ENCODE measurements at places on chromosomes 3 and 15.

- DNase-seq = no peak
These were observed 104.4 kb downstream of the FMN1 start for GRCh38 chr15:33089878-33090757.

DNA sequence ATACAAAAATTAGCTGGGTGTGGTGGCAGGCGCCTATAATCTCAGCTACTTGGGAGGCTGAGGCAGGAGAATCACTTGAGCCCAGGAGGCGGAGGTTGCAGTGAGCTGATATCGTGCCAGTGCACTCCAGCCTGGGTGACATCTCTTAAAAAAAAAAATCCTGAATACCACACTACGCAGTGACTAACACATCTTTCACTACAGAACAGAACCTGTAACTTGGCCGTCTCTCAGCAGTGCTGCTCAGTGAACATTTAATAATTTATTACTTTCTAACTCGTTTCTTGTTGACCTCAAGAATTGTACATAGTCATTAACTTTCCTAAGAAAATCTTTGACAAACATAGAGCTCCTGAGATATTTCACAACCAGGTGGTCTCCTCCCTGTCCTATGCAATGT is 3.8 kb downstream of the GREM1 start:
- DNase-seq = no peak

DNA sequence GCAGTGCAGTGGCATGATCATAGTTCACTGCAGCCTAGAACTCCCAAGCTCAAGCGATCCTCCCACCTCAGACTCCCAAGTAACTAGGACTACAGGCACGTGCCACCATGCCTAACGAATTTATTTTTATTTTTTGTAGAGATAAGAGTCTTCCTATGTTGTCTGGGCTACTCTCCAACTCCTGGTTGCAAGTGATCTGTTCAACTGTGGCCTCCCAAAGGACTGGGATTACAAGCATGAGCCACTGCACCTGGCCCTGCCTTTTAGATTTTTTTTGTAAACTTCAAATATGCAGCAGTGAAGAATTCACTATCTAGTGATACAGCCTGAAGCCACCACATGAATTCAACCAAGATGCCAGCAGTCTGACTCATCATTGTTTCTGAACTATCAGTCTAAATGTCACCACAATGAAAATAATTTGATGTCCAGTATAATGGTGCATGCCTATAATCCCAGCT is 32.7 kb downstream of the UBXN7 start:
- no peak for DNase-seq

- DNase-seq = no peak
These were observed 270.2 kb downstream of the ROBO1 start for GRCh38 chr3:79497447-79498111.

- no peak for DNase-seq
These were observed 339.2 kb downstream of the CHL1 start for GRCh38 chr3:535566-536416.

Data from stimulated activated CD4-positive, alpha-beta T cell treated with anti-CD3 and anti-CD28 coated beads, Interleukin-1b, Interleukin-23, amount 100 ng/mL, for 1 hour (primary cell).